ENCODE measurements at places on chromosomes 3 and 15.

DNA sequence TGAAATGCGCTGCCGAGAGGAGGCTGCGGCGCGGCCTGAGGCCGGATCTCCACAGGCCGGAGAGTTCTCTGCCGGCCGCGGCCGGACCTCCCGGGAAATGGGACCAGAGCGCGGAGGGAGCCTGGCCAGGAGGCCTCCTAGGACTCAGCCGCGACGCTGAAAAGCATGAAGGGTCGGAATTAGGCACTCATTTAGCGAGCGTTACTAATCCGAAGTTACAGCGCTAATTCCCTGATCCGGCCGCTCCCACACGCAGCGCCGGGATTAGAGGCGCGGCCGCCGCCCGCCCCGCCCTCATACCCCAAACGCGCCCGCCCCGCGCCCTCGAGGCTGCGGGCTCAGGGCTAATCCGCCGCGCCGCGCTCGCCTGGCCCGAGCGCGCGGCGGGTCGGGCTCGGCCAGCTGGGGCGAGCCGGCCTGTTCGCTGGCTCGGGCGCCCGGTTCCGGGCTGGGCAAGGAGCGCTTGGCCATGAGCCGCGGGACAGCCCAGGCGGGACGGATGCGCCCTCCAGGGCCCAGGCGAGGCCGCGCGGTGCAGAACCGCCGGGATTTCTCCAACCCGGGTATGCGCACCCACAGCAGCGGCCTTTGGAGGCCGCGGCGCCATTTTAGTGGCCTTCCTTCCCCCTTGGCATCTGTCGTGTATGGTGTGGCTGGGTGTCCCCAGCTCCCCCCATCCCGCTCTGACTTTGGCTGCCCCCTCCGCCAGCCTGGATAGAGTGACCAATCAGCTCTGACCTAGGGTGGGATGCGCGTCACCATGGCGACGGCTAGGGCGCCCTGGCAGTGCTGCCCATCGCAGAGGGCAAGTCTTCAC is 36.8 kb upstream of the POLG start:
- no peak for DNase-seq

DNA sequence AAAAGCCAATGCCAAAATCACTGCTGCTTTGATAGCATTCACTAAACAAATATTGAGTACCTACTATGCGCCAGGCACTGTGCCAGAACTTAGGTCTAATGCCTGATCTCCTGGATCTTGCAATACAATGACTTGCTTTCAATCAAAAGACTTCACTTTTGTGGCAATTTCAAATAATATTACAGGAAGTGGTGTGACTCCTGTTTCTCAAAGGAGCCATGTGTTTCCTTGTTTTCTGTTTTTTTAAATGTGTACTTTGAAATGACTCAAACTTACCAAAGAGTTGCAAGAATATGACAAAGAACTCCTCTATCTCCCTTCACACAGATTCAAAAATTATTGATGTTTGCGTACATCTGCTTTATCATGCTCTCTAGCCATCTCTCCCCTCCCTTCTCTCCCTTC is 18.3 kb downstream of the OSBPL10 start:
- DNase-seq = no peak

DNA sequence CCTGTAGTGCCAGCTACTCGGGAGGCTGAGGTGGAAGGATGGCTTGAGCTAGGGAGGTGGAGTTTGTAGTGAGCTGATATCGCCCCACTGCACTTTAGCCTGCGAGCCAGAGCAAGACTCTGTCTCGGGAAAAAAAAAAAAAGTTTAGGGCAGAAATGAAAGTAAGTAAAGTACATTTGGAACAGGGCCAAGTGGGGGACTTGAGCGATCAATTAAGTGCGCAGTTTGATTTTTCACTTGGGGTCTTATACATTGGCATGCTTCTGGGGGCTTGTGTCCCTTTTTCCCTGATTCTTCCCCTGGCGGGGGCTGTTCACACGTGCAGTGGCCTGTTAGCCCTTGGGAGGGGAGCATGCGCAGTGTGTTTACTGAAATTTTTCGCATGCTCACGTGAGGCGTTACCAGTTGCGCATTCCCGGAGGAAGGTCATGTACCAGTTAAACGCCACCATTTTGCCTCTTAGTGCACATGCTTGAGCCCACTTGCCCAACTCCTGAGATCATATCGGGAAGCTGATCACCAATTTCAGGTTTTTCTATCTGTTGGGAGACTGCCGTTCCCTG is 42.0 kb downstream of the GALNT15 start:
- DNase-seq = no peak

GRCh38 chr3:171110715-171111114 is 84.2 kb upstream of the SLC2A2 start:
- no peak for DNase-seq

- DNase-seq = peak; percentile 19
Measured at GRCh38 chr3:42572278-42572677, 9.5 kb downstream of the SEC22C start.

DNA sequence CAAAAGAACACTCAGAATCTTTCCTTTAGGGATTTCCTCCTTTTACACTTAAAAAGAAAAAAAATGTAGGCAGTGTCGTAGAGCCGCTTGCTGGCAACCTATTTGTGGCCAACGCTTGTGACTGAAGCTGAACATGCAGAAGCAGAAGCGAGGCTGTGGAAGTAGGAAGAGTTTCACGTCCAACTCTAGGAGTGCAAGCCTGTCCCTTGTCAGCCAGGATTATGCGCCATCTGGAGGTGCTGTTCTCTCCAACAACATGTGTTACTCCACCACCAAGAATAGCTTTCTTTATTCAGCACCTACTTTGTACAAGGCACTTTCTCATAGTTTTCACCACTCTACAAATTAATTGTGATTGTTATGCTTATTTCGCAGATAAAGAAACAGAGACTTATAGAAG is 223.2 kb upstream of the LMCD1 start:
- no peak for DNase-seq

GRCh38 chr15:67079361-67079760 is 14.0 kb downstream of the SMAD3 start:
- DNase-seq = no peak

GRCh38 chr3:146468671-146469149 is 651 bp downstream of the PLSCR2 start:
- DNase-seq = no peak

- DNase-seq = no peak
Measured at GRCh38 chr15:60525341-60526039, 46.5 kb upstream of the ICE2 start.

- no peak for DNase-seq
Measured at GRCh38 chr3:77324105-77324504, 284.2 kb downstream of the ROBO2 start.

DNA sequence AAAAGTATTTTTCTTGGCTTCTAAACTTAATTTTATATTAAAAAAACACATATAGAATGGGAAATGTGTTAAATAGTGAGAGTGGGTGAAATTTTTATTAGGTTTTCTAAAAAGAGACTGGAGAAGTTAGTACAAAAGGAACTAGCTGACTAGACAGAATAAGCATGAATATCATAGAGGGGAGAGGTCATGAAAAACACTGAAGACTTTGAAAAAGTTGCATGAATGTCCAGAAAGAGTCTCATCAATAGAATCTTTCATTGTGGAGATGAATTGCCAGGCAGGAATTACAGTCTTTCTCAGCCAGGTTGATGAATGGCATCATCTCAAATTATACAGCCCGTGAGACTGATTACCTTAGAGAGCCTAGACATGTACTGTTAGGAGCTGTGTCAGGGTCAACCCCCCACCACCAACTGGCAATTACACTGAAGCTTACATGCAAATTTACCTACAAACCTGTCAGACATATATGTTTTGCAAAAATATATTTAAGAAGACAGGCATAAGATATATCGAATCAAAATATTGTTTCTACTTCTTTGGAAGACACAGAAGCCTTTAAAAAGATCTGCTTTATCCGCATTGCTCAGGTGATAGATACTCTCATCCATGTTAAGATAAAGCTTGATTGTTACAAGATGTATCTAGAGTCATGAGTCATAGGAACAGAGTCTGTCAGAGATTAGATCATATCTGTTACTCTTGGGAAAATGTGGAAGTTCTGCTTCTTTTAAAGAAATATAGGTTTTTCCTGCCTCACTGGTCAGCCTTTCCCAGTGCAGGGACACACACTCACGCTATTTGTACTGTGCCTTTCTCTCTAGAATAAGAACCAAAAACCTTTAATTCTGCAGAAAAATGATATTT is 34.8 kb upstream of the PFN2 start:
- no peak for DNase-seq

DNA sequence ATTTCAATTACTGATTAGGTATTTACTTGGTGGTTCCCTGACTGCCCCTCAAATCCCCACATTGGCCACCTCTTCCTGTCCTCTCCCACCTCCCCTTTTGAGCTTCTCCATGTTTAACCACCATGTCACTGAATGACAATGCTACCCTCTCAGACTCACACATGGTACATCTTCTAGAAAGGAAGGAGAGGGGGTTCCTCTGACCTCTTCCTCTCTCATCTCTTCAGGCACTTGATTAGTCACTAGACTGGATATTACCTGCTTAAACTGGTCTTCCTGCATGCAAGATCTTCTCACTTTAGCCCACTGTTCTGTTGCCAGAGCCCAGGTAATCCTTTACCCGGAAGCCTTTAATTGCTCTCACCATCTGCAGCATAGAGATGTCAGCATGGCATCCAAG is 64.9 kb downstream of the DIPK2A start:
- DNase-seq = no peak

DNA sequence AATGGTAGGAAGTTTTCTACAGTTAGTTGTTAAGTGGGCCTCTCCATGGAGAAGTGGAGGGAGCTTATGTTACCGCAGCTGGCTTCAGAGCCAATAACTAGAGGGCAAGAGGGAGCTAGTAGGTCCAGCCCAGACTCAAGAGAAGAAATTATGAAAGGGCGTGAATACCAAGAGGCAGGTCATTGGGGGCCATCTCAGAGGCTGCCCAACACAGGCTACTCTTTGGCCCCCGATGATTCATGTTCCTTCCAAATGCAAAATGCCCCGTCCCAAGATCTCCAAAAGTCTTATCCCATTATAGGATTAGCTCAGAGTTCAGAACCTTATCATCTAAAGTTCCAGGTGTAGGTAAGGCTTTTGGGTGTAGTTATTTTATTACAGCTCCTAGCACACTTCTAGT is 94.5 kb downstream of the FNDC3B start:
- no peak for DNase-seq

GRCh38 chr3:197428117-197428801 is 127.5 kb downstream of the BDH1 start:
- peak; percentile 79 for DNase-seq

DNA sequence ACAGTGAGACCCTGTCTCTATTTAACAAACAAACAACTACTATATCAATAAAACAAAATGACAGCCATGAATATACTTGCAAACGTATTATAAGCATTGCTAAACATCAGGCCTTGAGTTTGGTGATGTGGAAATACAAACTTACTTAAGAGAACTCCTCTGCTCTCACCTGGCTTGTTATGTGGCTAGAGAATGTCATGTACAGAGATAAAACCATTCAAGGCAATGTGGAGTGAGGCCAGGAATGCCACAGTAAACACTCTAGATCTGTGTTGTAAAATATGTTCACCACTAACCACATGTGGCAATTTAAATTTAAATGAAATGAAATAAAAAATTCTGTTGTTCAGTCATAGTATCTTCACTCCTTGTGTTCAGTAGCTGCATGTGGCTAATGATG is 22.7 kb upstream of the RARB start:
- no peak for DNase-seq

GRCh38 chr3:76138921-76139320 is 353.6 kb upstream of the ZNF717 start:
- no peak for DNase-seq

Measured in activated CD4-positive, alpha-beta T cell treated with anti-CD3 and anti-CD28 coated beads for 48 hours (primary cell).